ENCODE measurements at places on chromosomes 2 and 18. TPM values are rescaled to one million over a fixed set of nuclear protein-coding genes. Genes with fewer than 3 reads are reported as not detected.

The OSBPL1A gene
- 21.5 TPM for total RNA-seq

The CLK1 gene
- total RNA-seq: 102 TPM

The KIAA2012 gene
- not detected for total RNA-seq

The CMPK2 gene
- 0.40 TPM for total RNA-seq

The MAPRE2 gene
- total RNA-seq: 7.7 TPM

The FAM228A gene
- not detected for total RNA-seq

The IL18RAP gene
- not detected for total RNA-seq

The GREB1 gene
- total RNA-seq: 2.3 TPM

The GNAL gene
- total RNA-seq: 1.6 TPM

The KCNIP3 gene
- 15.6 TPM for total RNA-seq

The GDF7 gene
- total RNA-seq: not detected

The RMC1 gene
- 24.7 TPM for total RNA-seq

The HNMT gene
- total RNA-seq: 0.28 TPM

The DNER gene
- total RNA-seq: 49.2 TPM

The FBLN7 gene
- 0.07 TPM for total RNA-seq

The PDE11A gene
- not detected for total RNA-seq

The ABCB11 gene
- not detected for total RNA-seq

Data from MCF 10A (cell line).